ENCODE measurements at places on chromosomes 13 and 19. TPM values are rescaled to one million over a fixed set of nuclear protein-coding genes. Genes with fewer than 3 reads are reported as not detected.
A peak's percentile ranks its signal among the peaks of the same experiment; 100 is the strongest.

- no peak for DNase-seq
Measured at GRCh38 chr19:9431475-9431874, 3.9 kb downstream of the ZNF266 start.

GRCh38 chr13:30421093-30422053, 920 bp upstream of the UBE2L5 start:
- peak; percentile 94 for DNase-seq

The ZNF616 gene
- 5.2 TPM for total RNA-seq

DNA sequence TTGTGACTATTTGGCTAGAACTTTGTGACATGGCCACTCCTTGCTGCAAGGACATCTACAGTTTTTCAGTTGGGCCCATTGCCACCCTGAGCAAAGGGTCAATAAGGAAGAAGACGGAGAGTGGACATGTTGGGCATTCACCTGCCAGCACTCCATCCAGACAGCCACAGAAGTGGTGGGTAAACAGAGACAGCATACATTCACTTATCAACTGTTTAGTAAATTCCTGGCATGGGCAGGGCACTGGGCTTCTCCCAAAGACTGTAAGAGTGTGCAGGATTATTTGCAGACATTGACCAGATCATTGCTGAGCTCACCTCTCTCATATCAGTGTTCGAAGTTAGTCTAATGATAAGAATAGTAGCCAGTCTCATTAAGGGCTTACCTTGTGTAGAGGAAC, 29.2 kb downstream of the SIPA1L3 start:
- DNase-seq: no peak

- no peak for DNase-seq
Measured at GRCh38 chr19:33436360-33437345, 63.1 kb downstream of the CEBPG start.

DNA sequence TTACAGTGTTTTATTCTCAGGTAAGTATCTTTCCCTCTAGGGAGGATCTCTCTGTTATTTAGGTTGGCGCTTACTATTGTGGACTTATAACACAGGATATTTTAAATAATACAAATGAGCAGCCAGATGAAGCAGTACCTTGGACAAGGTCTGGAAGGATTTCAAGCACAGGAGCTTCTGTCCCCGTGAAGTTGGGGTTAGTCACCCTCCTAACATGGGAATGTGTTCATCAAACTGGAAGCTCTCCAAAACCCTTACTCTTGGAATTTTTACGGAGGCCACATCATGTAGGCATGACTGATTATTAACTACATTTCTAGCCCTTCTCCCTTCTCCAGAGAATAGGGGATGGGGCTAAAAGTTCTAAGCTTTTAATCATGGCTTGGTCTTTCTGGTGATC, 38.3 kb upstream of the SPRY2 start:
- DNase-seq: no peak

- no peak for DNase-seq
Measured at GRCh38 chr13:41289463-41289881, 21.6 kb upstream of the NAA16 start.

- DNase-seq: no peak
Measured at GRCh38 chr13:63381078-63381859, 1965.6 kb upstream of the PCDH20 start.

DNA sequence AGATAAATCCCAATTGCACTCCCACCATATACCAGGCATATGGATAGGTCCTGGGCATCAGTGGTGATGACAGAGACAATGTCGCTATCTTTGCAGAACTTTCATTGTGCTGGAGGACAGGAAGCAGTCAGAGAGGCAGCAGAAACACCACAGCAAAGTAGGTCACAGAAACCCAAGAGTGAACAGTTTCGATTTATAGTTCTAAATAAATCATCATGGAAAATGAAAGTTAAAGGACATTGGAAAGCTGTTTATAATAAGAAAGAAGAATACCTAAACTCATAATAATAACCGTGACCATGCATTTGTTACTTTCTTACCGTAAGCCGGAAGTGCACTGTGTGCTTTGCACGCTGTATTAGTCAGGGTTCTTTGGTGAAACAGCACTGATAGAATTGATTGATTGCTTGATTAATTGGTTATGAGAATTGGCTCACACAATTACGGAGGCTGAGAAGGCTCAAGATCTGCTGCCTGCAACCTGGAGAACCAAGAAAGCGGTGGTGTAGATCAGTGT, 38.9 kb downstream of the ALOX5AP start:
- no peak for DNase-seq

The AMER2 gene
- total RNA-seq: not detected

- no peak for DNase-seq
Measured at GRCh38 chr19:48419158-48419920, 25.9 kb downstream of the GRIN2D start.

- DNase-seq: no peak
Measured at GRCh38 chr13:29963089-29963488, 112.7 kb upstream of the UBL3 start.

DNA sequence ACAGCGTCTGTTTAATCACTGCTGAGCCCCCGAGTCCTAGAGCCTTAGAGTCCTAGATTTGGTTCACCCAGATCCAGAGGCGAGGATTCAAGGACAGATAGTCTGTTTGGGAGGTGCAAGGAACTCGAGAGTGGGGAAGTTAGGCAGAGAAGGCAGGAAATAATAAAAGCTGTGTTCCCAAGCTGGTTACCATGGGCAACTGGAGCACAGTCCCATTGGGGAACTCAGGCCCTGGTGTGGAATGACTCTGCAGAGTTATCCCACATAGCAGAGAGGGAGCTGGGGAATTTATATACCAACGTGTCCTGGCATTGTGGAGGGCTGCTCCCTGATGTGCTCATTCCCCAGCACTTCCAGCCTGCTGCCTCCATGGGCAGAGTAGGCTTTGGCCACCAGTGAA, 9.7 kb downstream of the IGSF23 start:
- DNase-seq: no peak

The ADGRE1 gene
- total RNA-seq: 0.38 TPM

The ATP1A3 gene
- 342 TPM for total RNA-seq

The HTR2A gene
- not detected for total RNA-seq

The C1QTNF9 gene
- 4.5 TPM for total RNA-seq

GRCh38 chr13:30466358-30466714, 600 bp upstream of the HMGB1 start:
- no peak for DNase-seq

GRCh38 chr19:18480006-18480691, 41.7 kb downstream of the ELL start:
- DNase-seq: peak; percentile 89

The FFAR3 gene
- 0.14 TPM for total RNA-seq

GRCh38 chr19:18669524-18669817, 14.0 kb upstream of the CRTC1 start:
- no peak for DNase-seq

- DNase-seq: no peak
Measured at GRCh38 chr13:23288995-23289394, 108.2 kb downstream of the SGCG start.

- no peak for DNase-seq
Measured at GRCh38 chr13:110942248-110942981, 27.5 kb upstream of the ANKRD10 start.

The ZNF253 gene
- 11.3 TPM for total RNA-seq

GRCh38 chr13:53272873-53273272, 244.3 kb downstream of the OLFM4 start:
- no peak for DNase-seq

DNA sequence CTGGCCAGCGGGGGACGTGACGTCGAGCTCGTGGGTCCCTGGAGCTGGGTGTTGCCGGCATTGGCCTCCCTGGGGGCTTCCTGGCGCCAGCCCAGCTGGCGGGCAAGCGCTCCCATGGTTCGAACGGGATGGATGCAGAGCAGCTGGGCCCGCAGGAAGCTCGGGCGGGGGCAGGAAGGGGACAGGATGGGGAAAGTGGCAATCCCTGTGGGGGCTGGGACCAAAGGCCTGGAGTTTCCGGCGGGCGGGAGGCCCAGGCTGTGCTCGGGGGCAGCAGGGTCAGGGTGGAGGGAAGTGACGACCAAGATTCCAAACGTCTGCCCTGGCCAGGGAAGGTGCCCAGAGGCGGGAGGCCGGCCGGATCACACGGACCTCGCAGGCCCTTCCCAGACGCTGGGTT, 19.3 kb downstream of the PALM start:
- peak; percentile 88 for DNase-seq

GRCh38 chr19:52099497-52100138, 4.1 kb upstream of the ZNF841 start:
- no peak for DNase-seq

DNA sequence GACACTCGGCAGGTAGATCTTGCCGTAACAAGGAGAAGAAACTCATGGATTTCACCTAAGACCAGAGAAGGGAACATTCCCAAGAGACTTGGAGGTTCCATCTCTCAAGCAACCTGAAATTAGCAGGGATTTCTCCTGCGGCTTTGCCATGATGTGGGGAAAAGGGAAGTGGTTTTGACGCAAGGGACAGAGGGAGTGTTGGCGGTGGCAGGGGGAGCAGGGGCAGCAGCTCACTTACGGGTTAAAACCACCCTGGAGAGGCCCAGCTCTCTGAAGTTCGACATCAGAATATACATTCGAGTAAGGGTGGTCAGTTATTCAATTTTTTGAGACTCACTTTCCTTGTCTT, 76.1 kb upstream of the POMP start:
- DNase-seq: no peak

The FREM2 gene
- total RNA-seq: 0.03 TPM

DNA sequence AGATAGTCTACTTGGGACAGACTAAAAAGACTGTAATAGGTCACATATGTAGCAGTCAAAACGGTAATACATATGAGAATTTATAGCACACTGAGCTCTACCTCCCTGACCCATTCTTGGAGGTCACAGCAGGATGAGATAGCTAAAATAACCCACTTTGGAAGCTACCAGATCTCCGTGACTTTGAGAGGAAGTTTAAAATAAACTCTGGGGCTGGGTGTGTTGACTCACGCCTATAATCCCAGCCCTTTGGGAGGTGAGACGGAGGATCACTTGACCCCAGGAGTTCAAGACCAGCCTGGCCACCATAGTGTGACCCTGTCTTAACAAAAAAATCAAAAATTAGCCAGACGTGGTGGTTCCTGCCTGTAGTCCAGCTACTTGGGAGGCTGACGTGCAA, 45.3 kb downstream of the DHRS12 start:
- no peak for DNase-seq

The SYT3 gene
- 0.27 TPM for total RNA-seq

- no peak for DNase-seq
Measured at GRCh38 chr13:81396192-81396591, 1055.3 kb upstream of the SPRY2 start.

DNA sequence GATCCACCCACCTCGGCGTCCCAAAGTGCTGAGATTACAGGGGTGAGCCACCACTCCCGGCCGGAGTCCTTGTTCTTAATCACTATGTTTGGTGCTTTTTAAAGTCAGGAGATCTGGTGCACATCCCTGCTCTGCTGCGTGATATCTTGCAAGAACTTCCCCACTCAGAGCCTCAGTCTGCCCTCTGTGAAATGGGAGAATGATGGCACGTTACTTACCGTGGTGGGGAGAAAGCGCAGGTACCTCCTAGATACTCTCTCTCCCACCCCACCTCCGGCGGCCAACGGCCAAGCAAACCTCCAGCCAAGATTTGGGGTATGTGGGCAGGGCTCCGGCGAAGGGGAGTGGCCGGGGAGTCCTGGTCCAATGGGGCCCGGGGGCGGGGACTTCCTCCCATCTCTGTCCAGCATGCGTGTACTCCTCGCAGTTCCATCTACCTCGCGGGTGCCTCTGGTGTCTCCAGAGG, at the start of gene RYR1:
RYR1 (plus strand) TSS at position 424 of the 466 bp plus-strand sequence. CDS start 139 bp downstream, outside the sequence.
- peak; percentile 93 for DNase-seq

GRCh38 chr13:84187626-84188025, 305.4 kb upstream of the SLITRK1 start:
- no peak for DNase-seq

GRCh38 chr13:74110053-74110452, 24.2 kb downstream of the KLF12 start:
- no peak for DNase-seq

DNA sequence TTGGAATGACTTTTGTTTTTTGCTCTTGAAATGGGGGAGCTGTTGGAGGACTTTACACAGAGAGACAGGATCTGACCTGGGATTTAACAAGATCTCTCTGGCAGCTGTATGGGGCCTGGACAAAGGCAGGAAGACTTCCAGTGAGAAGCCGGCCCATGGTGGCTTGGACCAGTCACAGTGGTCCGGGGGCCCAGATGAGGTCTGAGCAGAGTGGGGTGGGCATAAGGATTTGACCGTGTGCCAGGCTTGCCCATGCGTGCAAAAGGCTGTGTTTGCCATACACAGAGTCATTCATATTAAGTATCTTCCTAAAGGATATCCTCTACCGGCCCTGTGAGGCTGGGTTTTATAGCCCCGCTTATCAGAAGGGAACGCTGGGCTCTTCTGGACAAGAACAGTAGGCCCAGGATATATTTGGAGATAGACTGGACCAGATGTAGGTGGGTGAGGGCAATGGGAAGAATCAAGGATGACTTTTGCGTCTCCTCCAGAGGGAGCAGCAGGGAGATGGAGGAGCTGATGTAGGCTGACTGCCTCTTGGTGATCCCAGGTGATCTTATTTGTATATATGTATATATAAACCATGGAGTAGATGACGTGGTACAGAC, 4.1 kb downstream of the SPACA6 start:
- DNase-seq: no peak

DNA sequence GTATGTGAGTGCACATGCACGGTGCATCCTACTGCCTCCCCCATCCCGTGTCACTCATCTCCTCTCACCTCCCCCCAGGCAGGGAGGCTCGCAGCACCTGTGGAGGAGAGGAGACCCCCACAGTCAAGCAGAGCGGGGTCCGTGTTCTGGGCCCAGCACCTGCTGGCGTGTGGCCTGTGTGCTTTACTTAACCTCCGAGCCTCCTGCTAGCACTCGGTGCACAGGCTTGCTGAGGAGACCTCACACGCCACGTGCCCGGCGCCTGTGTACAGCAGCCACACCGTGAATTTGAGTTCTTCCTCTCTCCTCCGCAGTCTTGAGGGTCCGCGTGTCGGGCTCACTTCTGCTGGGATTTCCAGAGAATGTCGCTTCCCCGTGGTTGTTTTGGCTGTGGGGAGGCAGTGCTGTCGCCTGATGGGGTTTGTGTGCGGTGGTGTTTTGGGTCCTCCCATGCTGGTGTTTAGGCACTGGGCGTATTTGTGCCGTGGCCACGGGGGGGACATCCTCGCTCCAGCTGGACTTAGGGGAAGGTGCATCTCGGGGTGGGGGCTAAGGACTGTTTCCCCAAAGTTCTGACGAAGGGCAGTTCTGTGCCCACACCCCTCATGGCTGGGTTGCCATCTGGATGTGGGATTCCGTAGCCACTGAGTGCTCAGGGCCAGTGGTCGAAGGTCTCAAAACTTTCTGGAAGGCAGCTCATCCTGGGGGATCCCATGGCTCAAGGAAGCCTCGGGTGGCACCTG, 34.8 kb upstream of the TMEM255B start:
- peak; percentile 70 for DNase-seq

The SSC5D gene
- 3.4 TPM for total RNA-seq

The ZNF221 gene
- total RNA-seq: 3.9 TPM

The CADM4 gene
- 9.7 TPM for total RNA-seq

The TSPAN16 gene
- not detected for total RNA-seq
